ENCODE measurements at places on chromosomes 3 and 15. TPM values are rescaled to one million over a fixed set of nuclear protein-coding genes. Genes with fewer than 3 reads are reported as not detected.

DNA sequence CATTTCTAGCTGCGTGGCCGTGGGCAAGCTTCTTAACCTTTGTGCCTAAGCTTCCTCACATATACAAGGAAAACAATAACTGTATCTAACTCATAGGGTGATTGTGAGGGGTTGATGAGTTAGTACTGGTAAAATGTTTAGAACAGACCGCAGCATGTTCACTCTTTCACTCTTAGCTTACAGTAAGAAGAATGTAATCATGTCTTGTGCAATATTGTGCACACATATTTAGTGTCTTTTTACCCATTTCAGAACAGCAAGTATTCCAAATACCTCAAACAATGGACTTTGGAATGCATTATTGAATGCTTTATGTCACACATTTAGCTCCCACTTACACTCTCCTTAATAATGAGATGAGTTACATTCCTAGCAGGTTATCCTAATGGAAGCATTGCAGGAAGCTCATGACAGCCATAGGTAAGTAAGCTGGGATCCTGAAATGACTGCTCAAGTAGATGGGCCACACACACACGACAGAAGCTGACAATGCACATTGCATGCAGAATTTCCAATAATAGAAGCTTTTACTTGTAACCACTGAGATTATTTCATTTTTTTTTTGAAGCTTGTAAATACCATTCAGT is 468.9 kb upstream of the WNT5A start:
- no peak for DNase-seq

GRCh38 chr3:12983319-12983718 is 89.9 kb downstream of the IQSEC1 start:
- DNase-seq = peak; percentile 57

Gene CHRD
- total RNA-seq = 33.5 TPM

Gene CSNK1G1
- total RNA-seq = 18.8 TPM

DNA sequence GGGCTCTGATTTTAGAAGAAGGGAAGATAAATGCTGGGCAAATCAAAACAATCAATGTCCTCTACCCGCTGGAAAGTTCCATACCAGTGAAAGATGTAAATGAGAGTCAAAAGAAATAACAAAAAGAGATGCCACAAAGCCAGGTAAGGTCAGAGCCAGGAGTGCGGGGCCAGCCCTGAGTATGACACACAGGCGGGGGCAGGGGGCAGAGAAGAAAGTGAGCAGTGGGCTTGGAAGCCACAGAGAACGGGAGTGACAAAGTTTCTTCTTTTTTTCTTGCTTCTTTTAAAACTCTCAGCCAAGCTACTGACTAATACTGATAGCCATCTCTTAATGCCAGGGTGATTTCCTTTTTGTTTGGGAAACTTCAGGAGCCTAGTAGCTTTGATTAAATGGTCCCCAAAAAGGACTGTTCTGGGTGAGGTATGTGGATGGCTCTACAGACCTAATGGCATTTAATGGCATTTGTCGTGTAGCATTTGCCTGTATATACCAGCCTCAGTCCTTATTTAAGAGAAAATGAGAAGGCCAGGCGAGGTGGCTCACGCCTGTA is 23.1 kb upstream of the TSEN2 start:
- no peak for DNase-seq

DNA sequence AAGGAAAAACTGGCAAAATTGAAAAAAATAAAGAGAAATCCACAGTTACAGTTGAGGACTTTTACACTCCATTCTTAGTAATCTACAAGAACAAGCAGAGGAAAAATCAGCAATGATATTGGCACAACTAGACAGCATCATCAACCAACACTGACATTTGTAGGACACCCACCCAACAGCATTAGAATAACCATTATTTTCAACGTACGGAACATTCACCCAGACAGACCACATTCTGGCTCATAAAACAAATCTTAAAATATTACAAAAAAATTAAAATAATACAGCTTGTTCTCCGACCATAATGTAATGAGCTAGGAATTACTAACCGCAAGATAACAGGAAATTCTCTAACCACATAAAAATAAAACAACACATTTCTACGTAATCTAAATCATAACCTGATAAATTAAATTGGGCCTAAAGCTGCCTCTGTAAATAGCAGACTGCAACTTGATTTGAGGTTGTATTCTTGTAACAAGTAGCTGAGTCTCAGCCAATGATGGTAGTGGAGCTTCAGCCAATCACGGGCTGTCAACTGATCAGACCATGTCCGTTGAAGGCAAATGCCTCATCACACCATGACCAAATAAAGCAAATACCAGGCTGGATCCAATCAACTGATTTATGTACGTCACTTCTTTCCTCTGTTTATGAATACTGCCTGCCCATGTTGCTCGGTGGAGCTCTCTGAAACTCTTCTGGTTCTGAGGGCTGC is 9.2 kb downstream of the PLSCR4 start:
- DNase-seq = no peak

DNA sequence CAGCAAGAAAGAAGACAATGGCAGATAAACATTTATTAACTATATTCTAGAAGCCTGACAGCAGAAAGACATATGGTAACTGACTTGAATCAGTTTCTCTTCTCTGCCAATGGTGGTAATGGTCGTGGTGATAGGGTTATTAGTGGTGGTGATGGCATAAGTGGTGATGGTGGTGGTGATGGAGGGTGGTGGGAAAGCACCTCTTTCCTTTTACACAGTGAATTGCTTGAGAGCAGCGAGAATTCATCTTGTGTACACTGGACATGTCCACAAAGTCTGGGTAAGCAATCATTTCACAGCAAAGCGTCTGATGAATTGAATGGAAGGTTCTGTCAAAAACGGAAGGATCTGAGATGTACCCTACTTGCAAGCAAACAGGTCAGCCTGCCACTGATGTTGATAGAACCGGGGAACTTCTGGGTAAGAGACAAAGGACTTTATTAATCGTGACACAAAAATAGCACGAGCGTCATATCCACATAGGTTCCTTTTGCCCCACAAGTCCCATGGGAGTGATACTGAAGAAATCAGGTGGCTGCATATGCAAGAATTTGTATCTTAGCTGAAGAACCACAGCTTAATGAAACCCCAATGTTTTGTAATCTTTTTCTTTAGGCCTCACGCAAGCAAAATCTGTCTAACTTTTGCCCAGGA is 23.5 kb upstream of the TBC1D5 start:
- DNase-seq = no peak

Gene GUCA1C
- not detected for total RNA-seq

Gene TMCO5A
- total RNA-seq = not detected

DNA sequence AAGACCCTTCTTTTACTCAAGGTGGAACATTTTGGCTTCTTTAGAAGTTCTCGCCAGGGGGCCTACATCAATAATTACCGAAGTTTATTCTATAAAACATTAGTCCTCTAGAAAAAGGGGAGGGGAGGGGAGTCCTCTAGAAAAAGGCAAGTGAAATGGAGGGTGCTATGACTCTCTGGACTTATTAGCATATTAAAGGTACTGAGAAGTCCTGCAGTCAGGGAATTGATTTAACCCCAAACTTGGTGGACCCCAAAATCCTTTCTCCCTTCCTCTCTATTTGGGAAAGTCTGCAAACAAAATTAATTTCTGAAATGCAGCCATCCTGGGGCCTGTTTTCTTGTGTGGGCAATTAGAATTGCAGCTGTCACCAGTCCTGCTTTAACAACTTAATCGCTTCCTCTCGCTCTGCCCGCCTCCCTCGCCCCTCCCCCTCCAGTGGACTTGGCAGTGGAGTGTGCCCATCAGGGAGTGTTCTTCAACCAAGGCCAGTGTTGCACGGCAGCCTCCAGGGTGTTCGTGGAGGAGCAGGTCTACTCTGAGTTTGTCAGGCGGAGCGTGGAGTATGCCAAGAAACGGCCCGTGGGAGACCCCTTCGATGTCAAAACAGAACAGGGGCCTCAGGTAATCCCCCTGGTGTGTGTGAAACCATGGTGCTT is 18.9 kb upstream of the LRRK1 start:
- DNase-seq = peak; percentile 87

Gene TBC1D2B
- total RNA-seq = 50.7 TPM

DNA sequence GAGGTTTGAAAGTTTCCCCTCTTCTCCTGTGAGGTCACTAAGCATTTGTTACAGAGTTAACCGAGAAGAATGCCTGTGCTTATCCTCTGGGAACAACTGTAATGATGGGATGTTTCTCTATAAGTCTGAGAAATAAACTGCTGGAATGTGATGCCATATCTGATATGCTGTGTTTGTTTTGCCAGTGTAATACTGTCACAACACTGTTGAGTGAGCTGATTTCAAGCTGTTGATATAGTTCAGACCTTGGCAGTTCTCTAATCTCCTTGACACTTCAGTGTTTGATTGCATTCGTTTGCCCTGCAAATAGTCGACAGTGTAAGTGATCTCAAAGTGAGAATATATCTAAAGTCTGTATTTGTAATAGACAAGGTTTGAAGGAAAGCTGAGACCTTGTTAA is 73.3 kb downstream of the PTPRG start:
- DNase-seq = no peak

- DNase-seq = no peak
Measured at GRCh38 chr3:192482809-192483208, 244.5 kb downstream of the FGF12 start.

Gene ECE2
- total RNA-seq = not detected

DNA sequence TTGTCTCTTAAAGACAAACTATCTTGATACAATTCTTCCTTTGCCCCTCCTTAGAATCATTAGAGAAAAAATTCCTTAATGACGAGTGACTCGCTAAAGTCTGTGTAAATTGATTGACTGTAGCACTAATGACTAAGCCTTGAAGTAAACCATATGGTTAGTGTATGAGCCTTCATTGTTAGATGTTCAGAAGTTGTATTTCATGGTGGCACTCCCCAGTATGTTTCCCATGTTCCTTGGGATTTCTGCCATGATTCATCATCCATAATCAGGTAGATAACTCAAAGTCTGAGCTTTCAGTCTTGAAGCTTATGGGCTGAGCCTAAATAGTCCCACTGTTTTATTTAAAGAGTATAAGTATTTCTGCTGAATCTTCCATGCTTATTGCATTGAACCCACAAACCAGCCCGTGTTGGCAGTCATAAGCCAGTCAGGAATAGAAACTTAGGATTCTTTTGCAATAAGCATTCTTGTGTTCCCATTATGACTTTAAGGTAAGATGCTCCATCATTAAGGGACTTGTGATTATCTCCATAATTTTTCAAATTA is 371.2 kb upstream of the RARB start:
- DNase-seq = no peak

Gene IL17RC
- total RNA-seq = 24.4 TPM

DNA sequence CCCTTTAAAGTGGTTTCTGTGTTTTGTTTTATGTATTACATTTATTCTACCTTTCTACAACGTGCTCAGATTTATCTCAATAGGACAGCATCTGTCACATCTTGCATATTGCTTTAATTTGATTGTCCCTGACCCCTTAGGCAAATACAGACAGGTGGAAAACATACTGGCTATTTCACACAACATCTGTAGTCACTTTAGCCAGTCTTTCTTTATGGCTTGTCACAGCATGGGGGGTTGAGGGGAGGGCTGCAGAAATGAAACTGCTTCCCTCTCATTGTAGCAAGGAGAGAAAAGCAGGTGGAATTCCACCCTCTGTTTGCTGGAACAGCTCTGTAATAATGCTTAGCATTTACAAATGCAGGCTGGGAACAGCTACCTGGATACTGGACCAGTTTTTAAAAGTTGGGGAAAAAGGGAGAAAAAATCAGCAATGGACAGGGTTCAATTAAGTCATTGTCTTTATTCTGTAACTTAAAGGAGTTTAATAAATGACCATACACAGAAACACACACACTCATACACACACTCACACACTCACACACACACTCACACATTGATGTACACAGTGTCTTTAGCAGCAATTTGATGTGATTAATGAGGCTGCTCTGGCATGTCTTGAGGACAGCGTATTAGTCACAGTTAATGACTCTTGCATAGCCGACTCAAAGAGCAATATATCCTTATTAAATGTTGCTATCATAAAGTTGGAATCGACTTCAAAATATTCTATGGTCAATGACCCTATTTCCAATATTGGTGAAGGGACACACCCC is 283.7 kb upstream of the GBE1 start:
- no peak for DNase-seq

DNA sequence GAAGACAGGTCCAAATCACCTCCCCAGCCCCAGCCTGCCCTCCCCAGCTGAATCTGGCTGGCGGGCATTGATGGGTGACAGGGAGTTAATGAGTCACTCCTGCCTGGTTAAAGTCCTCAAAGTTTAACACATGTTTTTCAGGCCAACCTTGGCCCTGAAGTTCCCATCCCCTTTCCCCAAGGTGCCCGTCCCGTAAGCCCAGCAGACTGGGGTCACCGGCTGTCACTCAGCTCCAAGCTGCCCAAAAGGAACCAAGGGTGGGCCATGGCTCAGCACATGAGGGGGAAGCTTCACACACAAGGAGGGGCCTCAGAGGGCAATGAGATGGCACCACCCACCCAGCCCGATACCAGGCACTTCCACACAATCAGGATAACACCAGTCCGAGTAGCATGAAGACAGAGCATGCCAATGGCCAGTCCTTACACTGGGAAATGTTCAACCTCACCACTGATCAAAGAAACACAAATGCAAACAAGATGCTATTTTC is 10.2 kb upstream of the KLF15 start:
- DNase-seq = no peak

GRCh38 chr3:106251160-106251892 is 382.5 kb upstream of the CBLB start:
- no peak for DNase-seq

Gene AGBL1
- 77.9 TPM for total RNA-seq

DNA sequence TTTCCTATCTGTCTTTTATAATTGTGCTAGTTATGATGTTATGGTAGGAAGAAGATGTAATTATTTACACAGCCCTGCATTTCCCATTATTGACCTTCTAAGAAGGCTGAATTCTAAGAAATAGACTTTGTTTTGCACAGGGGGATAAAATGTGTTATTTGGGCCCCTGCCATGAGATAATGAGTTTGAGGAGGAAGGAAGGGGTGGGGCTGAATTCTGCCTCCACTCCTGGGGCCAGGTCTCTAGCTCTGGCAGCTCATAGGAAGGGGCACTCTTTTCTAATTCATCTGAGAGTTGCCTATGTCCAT is 69.2 kb upstream of the GOLGA8B start:
- no peak for DNase-seq

GRCh38 chr3:41199866-41200668 is 762 bp downstream of the CTNNB1 start:
- DNase-seq = peak; percentile 67

Data from tongue (tissue), 3 donors.